ENCODE measurements at places on chromosomes 7 and 10.
A peak's percentile ranks its signal among the peaks of the same experiment; 100 is the strongest.

- DNase-seq, result peak; percentile 11
These were observed 101.4 kb downstream of the FAM107B start for GRCh38 chr10:14673189-14673861.

GRCh38 chr10:11918384-11918783 is 95.2 kb downstream of the PROSER2 start:
- DNase-seq, result no peak

DNA sequence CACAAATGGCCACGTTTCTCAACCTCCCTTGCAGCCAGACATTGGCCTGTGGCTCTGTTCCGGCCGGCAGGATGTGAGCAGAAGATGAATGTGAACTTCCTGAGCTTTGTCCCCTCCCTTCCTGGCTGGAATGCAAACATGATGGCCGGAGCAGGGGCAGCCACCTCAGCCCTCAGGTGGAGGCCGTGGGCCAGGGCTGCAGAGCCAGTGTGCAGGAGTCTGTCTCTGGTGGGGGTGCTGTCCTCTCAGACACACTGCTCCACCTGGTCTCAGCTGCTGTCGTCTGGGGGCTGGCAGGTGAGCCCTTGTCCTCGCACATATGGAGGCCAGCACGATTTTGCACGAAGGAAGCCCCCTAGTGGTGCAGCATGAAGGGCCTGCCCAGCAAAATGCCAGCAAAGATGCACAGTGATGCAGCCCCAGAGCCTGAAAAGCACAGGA is 25.3 kb upstream of the PWWP2B start:
- DNase-seq, result no peak

DNA sequence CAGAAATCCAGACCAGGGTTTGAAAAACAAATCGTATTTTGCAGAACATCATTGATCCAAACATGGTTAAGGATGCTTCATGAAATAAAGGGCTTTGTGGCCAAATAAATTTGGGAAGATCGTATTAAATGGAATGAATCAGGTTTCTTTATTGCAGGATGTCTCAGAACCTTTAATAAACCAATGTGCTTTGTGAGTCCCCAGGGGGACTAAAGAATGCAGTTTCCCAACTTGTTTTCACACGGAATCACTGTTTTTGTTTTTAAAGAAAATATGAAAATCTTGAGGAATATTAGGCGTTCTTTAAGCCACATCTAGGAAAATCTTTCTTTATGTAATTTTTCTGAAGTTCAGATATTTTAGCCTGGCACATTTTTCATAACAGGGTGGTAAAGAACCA is 16.8 kb upstream of the CCDC172 start:
- DNase-seq, result no peak

- no peak for DNase-seq
These were observed 12.8 kb downstream of the CRYGN start for GRCh38 chr7:151426904-151427704.

GRCh38 chr10:59047180-59047579 is 129.3 kb upstream of the PHYHIPL start:
- DNase-seq, result no peak

Data from SK-N-DZ (cell line).